ENCODE measurements at places on chromosomes 3 and 15.

- DNase-seq = no peak
Observed at GRCh38 chr3:94349310-94349878, 286.5 kb downstream of the NSUN3 start.

DNA sequence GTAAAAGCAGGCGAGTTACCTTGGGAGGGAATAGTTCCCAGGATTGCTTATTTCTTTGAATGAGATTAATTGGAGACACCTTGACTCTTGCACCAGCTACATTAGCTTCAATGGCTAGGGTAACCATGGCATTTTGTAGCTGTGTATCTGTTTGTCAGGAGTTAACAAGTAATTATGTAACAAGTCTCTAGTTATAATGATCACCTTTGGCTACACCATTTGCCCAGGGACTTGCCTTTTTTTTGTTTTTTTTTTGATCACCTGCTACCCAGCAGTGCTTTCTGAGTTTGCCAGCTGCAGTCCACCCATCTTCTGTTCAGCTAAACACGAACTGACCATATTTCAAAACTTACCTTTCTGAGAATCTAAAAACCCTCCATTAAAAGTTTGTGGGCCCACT lies 2.2 kb downstream of the MED12L start:
- no peak for DNase-seq

GRCh38 chr3:60417576-60417975 lies 833.7 kb downstream of the FHIT start:
- no peak for DNase-seq

DNA sequence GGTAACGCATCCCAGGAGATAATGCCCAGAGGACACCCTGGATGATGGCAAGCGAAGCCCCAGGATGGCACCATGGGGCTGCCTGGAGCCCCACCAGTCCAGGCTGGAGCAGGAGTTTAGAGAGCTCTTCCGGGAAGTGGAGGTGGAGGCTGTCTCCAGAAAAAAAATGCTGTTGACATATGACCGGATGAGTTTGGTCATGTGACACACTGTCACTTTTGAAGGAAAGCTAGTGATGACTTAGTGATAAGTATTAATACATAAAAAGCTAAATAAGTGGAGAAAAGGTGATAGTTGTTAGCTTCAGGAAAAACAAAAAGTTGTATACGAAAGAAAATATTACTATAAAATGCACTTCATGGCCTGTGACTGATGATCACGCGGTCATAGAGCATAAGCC lies 20.0 kb upstream of the MYZAP start:
- no peak for DNase-seq

- no peak for DNase-seq
Observed at GRCh38 chr3:58018892-58019742, 10.9 kb downstream of the FLNB start.

DNA sequence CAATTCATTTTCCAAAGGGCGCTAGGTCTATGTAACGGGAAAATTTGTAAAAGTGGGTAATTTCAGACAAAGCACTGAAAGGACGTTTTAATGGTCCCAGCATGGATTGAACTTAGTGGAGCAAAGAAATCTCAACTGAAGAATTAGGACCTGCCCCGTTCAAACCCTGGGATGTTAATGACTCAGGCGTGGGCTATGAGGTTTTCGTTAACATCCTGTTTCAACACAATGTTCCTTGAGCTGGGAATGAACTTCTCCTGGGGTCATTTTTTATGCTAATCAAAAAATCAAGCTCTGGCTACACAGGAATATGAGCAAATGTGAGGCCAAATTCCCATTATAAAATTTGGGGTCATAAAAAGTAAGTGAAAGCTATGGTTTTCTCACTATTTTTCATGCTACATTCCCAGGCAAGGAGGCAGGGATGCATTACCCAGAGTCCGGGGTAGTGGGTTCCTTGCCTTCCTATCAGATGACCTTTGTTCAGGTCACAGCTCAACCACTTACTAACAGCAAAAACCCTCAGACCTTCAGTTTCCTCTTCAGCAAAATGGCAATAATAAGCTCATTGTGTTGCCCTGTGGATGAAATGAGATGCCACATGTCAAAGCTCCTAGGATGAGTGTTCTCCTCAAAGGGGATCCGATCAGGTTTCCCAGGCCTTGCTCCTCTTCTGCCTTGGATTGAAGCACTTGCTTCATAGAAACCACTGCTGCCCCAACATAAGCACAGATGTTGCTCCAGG lies 271.4 kb downstream of the ARRDC4 start:
- DNase-seq = no peak

DNA sequence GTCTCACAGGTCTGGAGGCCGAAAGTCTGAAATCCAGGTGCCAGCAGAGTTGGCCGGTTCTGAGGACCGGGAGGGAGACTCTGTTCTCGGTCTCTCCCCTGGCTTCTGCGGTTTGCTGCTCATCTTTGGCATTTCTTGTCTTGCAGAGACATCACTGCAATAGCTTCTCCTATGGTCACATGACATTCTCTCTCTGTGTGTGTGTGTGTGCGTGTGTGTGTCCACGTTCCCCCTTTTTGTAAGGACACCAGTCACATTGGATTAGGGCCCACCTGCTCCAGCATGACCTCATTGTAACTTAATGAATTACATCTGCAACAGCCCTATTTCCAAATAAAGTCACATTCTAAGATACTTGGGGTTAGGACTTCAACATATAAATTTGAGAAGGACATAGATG lies 12.4 kb upstream of the ATP10A start:
- DNase-seq = no peak

DNA sequence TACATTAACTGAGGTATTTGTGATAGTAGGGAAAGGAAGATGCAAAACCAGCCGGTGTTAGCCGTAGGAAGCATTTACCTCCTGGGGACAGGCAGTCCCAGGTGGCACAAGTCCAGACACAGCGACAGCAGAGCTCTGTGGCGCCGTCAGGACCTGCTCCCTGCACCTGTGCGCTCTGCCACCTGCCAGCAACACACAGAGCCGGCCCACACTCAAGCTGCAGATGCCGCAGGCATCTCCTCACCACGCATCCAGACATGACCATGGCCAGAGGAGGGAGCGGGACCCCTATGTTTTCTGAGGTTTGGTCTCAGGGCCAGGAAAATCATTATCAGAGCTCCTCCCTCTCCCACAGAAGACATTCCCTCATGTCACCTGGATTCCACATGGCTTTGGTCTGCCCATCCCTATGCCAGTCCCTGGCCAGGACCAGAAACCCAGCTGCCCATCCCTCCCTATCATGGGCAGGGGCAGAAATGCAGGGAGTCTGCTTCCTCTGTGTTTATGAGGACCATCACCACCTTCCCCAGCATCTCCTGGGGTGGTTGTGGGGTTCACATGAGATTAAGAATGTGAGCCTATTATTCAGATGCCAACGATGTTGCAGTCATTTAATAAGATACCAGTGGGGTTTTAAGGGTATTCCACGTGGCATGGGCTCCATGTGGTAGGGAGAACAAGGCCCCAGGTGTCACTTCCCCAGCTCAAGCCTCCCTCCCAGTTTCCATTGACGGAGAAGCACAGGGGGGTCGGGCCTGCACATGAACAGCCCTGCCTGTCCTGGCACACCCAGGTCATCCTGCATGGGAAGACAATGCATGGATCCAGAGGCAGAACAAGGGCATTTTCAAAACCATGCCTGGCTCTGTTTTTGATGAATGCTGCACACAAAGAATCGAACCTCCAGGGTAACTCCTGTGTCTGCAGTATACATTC lies 251.1 kb downstream of the OCA2 start:
- DNase-seq = no peak

GRCh38 chr3:20022954-20023622 lies 11.0 kb upstream of the PP2D1 start:
- no peak for DNase-seq

DNA sequence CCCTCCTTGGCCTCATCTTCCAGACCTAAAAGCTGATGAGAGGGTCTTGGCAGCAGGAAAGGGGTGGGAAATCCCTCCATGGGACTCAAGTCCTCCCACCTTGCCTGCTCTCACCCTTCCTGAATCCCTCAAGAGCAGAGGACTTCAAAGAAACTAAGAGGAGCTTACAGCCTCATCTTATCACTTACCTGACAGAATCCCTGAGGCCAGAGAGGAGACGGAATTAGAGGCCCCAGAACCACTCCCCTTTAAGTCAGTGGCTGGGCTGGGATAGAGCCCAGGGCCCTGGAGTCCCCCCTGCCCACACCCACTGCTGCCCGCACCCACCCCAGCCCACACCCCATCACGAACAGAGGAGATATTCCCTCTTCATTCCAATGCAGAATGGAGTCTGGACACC lies 15.2 kb downstream of the LOXL1 start:
- DNase-seq = no peak

- DNase-seq = peak; percentile 19
Observed at GRCh38 chr15:43440721-43441281, 52.2 kb downstream of the TP53BP1 start.

GRCh38 chr3:182083112-182083511 lies 371.4 kb downstream of the SOX2 start:
- DNase-seq = no peak

DNA sequence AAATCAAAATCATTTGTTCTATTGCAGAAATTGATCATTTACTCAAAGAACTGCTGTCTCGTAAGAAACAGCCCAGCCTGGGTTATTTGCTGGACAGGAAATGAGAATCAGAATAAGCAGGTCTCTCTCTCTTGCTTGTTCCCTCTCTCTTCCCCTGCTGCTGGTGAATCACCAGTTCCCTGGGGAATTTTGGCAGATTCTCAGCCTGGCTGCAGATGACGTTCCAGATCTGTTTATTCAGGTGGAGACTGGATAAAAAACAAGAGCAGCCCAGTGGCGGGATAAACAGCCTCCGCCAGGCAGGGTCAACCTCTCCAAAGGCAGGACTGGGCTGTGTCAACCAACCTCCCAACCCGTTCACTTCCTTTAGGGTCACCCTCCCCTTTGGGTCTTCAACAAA lies 72.1 kb downstream of the LRIG1 start:
- no peak for DNase-seq

DNA sequence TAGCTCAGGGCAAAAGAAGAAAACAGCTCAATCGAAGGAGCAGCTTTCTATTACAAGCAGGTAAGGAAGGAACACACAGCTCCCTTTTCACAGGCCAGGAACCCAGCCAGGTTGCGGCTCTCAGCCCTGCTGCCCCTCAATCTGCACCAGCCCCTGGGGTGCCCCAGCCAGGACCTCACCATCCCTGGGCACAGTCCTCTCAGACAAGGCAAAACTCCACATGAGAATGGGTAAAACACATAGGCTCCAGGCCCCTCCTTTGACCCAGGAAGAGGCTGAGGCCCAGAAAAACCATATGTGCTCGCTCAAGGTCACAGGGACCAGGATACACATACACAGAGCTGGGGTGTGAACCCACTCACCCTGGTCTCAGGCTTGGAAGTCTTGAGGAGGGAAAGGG lies 178.7 kb upstream of the TLE3 start:
- DNase-seq = no peak

DNA sequence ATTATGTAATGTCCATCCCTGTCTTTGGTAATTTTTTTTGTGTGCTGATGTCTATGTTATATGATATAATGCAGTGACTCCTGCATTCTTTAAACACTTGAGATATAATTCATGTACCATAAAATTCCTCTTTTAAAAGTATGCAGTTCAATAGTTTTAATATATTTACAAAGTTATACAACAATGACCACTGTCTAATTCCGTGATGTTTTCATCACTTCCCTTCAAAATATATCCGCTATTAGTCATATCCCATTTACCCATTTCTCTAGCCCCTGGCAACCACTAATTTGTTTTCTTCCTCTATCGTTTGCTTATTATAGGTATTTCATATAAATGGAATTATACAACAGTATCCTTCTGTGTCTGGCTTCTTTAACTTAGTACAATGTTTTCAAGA lies 64.9 kb upstream of the SUCLG2 start:
- no peak for DNase-seq

DNA sequence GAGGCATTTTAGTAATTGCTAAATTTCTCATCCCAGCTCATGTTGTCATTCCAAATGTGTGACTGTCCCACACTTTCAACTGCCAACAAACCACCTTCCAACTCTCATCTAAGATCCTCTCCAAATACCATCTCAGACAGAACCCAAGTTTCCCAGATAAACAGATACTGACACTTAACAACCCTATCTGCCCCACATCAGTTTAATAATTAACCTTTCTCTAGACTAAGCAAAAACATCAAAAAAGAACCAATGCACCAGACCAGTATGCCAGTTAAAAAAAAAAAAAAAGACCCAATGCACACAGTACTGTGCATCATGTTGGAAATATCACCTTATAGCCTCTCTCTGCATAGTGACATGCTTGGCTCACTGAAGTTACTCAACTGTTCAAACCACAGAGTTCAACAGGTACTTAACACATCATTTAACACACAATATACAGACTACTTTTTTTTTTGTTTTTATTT lies 5.5 kb downstream of the SFMBT1 start:
- DNase-seq = no peak
